Neuronal stem cell (in vitro differentiated cells): ENCODE measurements at places on chromosomes 7 and 10.

- DNase-seq: no peak
These were observed 32.6 kb upstream of the UNCX start for GRCh38 chr7:1200045-1200444.

- DNase-seq: no peak
These were observed 139.3 kb downstream of the ELAPOR2 start for GRCh38 chr7:86920154-86920553.

DNA sequence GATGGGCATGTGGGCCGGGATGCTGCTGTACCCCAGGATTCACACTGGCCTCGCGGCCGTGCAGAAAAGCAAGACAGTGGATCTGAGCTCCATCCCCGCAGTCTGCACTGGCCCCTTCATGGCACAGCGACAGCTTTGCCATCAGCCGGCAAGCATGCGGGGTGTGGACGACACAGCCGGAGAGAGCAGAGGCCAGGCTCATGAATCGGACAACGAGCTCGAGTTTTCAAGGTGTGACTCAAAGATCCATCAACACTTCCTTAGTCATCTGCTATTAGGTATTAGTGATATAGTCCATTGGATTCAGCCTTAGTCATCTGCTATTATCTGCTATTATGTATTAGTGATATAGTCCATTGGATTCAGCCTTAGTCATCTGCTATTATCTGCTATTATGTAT lies 254.7 kb downstream of the KLF6 start:
- no peak for DNase-seq

- DNase-seq: no peak
These were observed 233.5 kb downstream of the TCF7L2 start for GRCh38 chr10:113183573-113183972.

DNA sequence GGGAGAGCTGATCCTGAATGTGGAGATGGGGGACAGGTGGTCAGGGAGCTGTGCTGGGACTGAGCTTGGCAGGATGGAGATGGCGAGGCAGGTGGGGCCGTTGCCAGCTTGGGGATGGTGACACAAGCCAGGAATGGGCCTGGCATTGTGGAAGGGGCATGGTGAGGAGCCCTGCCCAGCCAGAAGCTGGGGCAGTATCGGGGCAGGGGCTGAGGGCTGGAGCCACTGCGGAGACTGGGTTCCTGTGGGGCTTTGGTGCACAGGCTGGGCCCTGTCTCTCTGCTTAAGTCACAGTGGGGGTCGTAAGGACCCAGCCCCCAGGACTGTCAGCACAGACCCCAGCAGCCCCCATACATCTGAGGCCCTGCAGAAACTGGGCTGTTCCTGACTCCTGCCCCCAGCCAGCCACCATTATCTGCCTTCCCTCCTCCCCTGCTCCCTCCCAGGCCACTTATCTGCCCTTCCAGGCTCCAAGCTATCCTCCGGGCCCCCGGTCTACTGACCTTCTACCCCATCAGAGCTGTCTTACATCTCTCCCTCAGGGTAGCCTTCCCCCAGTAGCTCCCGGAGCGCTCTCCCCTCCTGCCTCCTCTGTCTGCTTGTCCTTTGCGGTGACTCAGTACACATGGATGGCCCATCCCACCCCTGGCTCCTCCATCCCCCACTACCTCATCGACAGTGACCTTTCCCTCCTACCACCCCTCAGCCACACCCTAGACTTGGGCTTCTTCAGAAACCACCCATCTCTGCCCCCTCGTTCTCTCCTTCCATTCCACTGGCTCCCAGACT lies 44.2 kb downstream of the PPIF start:
- no peak for DNase-seq

GRCh38 chr7:112624416-112624815 lies 143.6 kb downstream of the LSMEM1 start:
- DNase-seq: no peak

DNA sequence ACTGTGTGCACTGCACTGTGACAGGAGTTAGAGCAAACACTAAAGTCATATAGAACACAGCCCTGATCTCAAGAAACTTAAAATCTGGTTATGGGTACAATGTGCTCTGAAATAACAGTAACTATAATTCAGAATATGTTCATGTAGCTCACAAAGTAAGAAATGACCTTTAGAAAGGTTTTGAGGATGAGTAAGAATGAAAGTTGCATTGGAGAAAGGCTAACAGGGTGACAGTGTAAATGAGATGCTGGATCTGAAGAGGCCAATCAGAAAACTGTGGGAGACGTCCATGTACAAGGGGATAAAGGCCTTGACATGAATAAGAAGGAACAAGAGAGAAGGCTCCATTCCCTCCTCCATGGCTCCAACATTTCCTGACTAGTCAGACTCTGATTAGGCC lies 124.7 kb downstream of the GRM3 start:
- no peak for DNase-seq

GRCh38 chr7:148434181-148434757 lies 156.3 kb upstream of the C7orf33 start:
- DNase-seq: no peak

GRCh38 chr10:127300868-127301321 lies 104.5 kb upstream of the INSYN2A start:
- no peak for DNase-seq

GRCh38 chr7:130322615-130323014 lies 22.0 kb upstream of the CPA5 start:
- no peak for DNase-seq

GRCh38 chr7:134799377-134799776 lies 19.9 kb downstream of the CALD1 start:
- DNase-seq: no peak

GRCh38 chr10:112227331-112227987 lies 43.9 kb upstream of the GPAM start:
- DNase-seq: no peak

- DNase-seq: no peak
These were observed 450.3 kb downstream of the GRID1 start for GRCh38 chr10:85916286-85916685.
